Cerebellum (tissue), 4 donors: ENCODE measurements at places on chromosomes 4 and X. TPM values are rescaled to one million over a fixed set of nuclear protein-coding genes. Genes with fewer than 3 reads are reported as not detected.

The UPF3B gene
- total RNA-seq = 5.0 TPM

GRCh38 chrX:85930099-85930498, 117.3 kb downstream of the CHM start:
- DNase-seq = no peak

DNA sequence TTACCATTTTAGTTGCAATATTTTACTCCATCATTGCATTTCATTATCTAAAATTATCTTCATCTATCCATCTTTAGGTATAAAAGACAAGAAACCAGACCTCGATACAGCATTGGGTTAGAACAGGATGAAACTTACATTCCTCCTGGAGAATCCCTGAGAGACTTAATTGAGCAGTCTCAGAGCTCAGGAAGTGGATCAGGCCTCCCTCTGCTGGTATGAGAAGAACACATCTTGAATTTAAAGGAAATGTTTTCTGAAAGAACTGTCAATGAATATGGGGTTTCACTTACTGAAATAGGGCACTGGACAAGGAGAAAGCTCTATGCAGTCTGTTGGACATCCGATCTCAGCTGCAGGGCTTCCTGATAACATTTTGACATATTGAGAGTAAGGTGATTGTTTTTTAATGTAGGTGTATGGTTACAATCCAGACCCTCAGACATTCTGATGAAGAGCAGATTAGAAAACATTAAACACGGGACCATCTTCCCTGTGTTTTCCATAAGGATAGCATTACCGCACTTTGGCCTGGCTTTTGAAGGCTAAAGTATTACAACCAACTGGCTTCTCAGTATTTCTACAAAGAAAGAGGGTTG, 367.2 kb downstream of the BMPR1B start:
- DNase-seq = no peak

DNA sequence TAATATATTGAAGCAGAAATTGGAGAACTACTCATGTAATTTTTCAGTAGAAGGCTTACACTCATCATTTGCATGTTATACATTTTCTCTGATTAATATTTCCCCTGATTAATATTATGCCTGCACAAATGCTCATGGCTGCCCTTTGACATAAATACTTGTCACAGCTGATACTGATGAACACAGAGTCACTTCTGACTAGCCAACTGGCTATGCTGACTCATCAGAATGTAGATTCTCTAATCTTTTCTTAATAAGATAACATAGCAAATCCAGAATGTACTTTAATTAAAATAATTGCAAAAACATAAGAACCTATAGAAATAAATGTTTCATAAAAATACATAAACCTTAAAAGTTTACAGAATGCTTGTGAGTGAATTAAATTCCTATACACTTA, 52.4 kb upstream of the C4orf54 start:
- DNase-seq = no peak

DNA sequence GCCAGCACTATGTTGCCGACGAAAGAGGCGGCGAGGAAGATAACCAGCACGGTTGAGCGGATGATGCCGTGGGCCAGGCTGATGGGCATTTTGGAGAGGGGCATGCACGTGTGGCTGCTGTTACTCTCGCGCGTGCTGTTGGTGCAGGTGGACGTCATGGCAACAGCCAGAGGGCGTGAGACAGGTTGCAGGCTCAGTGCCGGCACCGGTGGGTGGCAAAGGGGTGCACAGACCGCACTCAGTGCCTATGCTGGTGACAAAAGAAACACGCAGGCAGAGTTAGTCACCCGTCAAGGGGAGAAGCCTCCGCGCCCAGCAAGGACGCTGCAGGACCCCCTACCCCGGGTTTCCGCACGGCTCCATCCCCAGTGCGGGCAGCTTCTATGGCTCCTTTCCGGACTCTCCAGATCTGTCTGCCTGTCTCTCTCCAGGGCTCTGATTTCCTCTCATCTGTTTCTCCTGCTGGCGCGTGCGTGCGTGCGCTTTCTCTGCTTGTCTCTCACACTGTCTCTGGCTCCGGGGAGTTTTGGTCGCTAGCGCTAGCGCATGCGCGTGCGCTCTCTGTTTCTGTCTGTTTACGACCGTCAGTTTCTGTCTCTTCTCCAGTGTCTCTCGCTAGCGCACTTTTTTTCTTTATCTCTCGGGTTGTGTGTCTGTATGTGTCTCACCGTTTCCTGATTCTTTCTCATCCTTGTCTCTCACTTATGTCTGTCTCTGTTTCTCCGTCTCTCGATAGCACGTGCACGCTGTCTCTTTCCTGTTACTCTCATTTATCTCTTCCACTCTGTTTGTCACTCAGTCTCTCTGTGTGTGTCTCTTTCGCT, 2.1 kb downstream of the GPR101 start:
- peak; percentile 34 for DNase-seq

- DNase-seq = no peak
Measured at GRCh38 chr4:184787766-184788503, 37.8 kb downstream of the ACSL1 start.

- no peak for DNase-seq
Measured at GRCh38 chrX:29890004-29890403, 325.4 kb upstream of the MAGEB2 start.

GRCh38 chr4:174107746-174108354, 175.6 kb downstream of the FBXO8 start:
- no peak for DNase-seq

GRCh38 chr4:112127803-112128202, 17.5 kb upstream of the FAM241A start:
- DNase-seq = no peak

- DNase-seq = no peak
Measured at GRCh38 chr4:2847302-2847871, 3.7 kb downstream of the ADD1 start.

GRCh38 chrX:47226531-47227333, 6.1 kb upstream of the USP11 start:
- DNase-seq = no peak

GRCh38 chr4:6560416-6561172, 14.4 kb upstream of the MAN2B2 start:
- no peak for DNase-seq

DNA sequence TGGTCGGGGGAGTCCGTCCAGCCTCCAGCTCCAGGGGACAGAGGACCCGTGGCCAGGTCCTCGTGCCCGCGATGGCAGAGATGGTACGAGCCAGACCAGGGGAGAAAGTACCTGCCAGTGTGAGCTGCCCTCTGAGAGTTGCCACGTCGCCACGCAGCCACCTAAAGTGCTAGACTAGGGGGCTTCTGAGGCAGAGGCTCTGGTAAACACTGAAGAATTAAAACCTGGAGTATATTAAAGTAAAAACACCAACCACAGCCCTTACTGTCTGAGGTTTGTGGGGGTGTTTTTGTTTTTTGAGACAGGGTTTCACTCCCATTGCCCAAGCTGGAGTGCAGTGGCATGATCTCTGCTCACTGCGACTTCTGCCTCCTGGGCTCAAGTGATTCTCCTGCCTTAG, 60.1 kb upstream of the SORCS2 start:
- DNase-seq = no peak

The TMEM165 gene
- total RNA-seq = 93.5 TPM

- no peak for DNase-seq
Measured at GRCh38 chrX:124333862-124334261, 1.4 kb downstream of the TEX13D start.

DNA sequence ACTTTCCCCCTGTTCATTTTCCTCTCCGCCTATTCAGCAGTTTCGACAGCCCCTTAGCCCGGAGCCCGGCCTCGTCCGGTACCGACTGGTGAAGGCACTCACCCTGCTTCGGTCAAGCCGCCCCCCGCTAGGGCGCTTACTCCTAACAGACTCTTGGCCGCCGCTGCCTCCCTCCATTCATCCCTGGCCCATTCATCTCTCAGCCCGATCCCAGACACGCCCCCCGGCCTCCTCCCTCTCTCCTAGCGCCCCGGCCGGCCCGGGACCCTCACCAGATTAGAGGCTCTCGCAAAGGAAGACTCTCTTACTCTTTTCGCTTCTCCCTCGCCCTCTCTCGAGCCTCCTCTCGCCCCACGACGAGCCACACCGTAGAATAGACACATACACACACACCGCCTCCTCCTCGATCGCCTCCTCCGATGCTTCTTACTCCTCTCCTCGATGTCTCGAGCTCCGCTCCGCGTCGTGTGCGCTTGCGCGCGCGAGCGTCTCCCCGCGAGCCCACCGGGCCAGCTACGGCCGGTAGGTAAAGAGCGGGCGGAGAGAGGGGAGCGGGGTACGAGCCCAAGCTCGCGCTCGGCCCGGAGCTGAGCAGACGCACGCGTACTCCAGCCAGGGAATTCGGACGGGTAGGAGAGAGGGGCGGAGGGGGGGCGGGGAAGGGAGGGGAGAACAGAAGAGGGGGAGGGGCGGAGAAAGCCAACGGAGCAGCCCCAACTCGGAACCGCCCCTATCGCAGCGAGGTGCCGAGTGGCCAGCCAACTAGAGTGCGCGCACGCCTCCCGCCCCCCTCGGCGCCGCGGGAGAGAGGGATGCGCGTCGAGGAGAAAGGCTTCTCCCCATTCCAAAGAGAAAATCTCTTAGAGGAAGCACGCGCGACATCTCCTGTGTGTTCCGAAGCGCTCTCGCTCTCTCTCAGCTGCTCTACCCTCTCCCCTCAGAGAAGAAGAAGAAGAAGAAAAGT, at the start of gene WNK3:
WNK3 (minus strand) TSS at position 633 of the 964 bp plus-strand sequence.
- DNase-seq = peak; percentile 72

- DNase-seq = no peak
Measured at GRCh38 chr4:184596617-184597185, 52.5 kb downstream of the CASP3 start.

DNA sequence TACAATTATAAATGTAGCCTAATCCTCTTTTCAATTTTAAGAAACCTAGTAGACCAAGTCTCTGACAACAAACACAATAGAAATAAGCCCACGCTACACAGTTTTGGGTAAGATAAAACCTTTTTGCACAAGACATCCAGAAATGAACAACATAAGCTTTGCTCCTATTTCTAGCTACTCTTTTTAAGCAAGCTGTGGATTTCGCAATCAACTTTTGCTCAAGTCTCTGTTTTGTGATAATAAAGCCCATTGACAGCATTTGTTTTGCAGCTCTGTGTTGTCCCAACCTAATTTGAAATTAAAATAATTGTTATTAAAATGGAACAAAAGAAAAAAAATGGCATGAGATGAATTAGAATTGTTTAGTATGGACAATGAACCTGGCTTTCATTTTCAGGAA, 287.9 kb upstream of the PUDP start:
- DNase-seq = no peak

GRCh38 chrX:71117358-71117757, 1.0 kb upstream of the MED12 start:
- DNase-seq = no peak

DNA sequence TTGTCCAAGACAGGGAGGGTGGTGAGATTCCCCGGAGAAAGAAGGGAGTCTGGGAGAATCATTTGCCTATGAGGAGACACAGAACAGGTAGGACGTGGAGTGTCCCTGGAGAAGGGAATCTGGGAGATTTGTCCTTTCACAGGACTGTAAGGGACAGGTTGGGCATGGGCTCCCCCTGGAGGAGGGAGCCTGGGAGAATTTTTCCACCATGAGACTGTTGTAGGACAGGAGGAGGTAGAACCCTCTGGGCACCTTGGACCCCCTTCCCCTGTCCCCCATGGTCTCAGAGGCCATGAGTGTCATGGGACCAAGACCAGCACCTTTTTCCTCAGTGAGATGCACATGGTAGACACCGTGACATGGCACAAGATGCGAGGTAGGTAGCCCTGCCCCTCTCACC, 2.8 kb downstream of the PORCN start:
- no peak for DNase-seq

GRCh38 chr4:82890528-82890900, 439 bp downstream of the SEC31A start:
- no peak for DNase-seq

The NAA11 gene
- not detected for total RNA-seq

- no peak for DNase-seq
Measured at GRCh38 chr4:54371173-54371572, 142.1 kb downstream of the PDGFRA start.

DNA sequence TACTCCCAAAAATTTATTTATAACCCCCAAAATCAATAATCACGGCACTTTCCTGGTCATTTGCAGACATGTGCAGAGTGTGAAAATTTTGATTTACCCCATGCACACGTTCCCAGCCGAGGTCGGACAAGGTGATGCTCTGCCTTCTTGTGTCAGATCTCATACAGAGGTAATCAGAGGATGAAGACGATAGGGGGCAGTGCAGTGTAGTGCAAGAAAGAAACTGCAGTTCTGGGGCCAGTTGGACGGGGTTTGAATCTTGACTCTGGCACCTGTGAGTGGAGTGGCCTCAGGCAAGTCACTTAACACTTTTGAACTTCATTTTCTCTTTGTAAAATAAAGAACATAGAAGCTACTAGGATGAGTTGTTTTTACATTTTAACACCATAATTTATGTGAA, 88.4 kb downstream of the FRMPD3 start:
- DNase-seq = no peak

DNA sequence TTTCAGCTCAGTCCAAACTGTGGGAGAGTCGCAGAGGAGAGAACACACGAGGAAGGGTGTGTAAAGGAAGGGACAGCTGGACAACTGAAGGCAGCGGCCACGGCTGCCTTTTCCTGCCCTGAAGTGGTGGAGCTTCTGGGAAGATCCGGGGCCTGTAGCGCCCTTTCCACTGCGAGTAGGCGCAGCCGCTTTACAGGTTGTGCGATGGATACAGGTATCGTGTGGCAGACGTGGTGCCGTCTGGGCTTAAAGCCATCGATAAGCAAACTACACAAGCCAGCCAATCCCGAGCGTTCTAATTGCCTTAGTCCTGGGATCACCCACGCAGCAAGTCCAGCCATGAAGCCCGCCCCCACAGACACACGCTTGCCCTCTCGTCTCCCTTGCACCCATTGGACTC, 15.4 kb downstream of the NKX6-1 start:
- no peak for DNase-seq

The SRPK3 gene
- 0.18 TPM for total RNA-seq

DNA sequence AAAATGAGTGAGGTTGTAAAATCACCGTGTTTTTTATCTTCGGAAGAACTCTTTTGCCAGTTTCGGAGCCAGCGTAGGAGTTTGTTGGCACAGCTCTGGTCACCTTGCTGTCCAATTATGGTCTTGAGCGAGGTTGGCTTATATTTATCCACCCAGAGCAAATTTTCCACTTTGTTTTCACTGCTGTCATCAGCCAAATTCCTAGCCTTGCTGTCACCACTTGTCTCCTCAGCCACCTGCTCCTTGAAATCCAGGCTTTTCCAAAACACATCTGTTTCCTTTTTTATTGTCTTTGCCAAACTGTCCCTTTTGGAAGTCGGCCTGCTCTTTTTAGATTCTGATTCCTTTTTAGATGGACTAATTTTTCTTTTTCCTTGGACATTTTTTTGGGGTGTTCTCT, 57.6 kb downstream of the RFC1 start:
- DNase-seq = peak; percentile 20

The SLC9B1 gene
- 4.3 TPM for total RNA-seq

The CFAP99 gene
- total RNA-seq = 0.45 TPM

The SPP1 gene
- total RNA-seq = 196 TPM

The CXXC4 gene
- 14.8 TPM for total RNA-seq

DNA sequence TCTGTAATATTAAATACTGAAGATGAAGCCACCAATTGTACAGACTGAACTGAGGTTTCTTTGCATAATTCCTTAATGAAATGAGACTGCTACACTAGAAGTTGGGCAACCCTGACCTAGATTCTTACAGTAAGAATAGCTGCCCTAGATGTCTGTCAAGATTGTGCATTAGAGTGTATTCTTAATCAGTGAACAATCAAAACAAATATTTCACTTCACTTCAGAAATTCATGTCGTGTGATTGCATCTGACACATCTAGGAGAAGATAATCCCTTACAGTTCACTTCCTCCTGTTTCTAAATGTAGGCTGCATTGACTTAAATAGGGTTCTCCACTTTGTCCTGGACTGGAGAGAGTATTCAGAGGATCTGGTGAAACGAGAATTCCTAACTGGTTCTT, 283.1 kb downstream of the HNRNPD start:
- no peak for DNase-seq
